T-helper 1 cell (primary cell): ENCODE measurements at places on chromosomes 3 and 15.

- DNase-seq = no peak
These were observed 1.6 kb downstream of the PTX3 start for GRCh38 chr3:157438194-157438730.

- no peak for DNase-seq
These were observed 13.1 kb upstream of the BLOC1S6 start for GRCh38 chr15:45573961-45574629.

- no peak for DNase-seq
These were observed 23.4 kb downstream of the RFTN1 start for GRCh38 chr3:16490062-16490619.

DNA sequence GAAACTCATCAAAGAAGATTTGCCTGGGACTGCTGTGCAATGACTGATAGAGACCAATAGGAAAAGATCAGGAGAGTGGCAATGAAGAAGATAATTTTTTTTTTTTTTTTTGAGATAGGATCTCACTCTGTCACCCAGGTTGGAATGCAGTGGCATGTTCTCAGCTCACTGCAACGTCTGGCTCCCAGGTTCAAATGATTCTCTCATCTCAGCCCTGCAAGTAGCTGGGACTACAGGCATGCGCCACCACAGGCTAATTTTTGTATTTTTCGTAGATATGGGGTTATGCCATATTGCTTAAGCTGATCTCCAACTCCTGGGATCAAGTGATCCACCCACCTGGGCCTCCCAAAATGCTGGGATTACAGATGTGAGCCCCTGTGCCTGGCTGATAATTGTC is 116.9 kb upstream of the CCNL1 start:
- DNase-seq = no peak

GRCh38 chr3:22315925-22316324 is 564.9 kb upstream of the ZNF385D start:
- DNase-seq = no peak

- no peak for DNase-seq
These were observed 70.6 kb downstream of the SEMA6D start for GRCh38 chr15:47787875-47788274.

- DNase-seq = no peak
These were observed 103.3 kb downstream of the IL1RAP start for GRCh38 chr3:190617185-190617584.

DNA sequence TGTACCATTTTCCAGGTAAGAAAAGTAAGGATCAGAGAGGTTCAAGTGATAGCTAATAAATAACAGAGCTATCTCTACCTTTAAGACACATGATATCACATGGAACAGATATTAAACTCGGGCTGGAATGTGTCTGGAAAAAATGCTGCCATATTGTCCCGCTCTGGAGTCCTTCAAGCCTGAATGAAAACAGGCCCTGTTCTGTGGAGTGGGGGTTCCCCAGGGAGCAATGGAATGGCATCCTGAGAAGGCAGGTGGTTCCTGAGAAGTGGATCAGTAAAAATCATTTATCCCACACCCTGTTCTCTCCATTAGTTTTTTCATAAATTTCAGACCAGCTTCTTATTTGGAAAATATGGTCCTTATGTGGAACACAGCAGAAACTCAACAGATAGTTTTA is 57.3 kb upstream of the PRTG start:
- no peak for DNase-seq

- no peak for DNase-seq
These were observed 12.2 kb upstream of the HES1 start for GRCh38 chr3:194123726-194124125.

DNA sequence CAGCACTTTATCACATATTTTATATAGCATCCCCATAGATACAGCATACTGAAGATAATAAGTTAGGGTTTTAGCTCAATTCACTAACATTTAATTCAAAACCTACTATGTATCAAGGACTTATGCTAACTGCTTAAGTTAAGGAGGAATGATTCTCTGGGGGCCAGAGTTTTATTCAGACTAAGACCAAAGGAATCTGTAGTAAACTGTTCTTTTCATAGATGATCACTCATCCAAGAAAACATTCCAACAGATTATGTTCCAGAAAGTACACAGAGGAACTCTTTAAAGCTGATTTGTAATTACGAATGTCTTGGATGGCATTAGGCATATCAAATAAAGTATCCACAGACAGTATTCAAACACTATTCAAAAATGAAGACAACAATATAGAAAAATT is 226.4 kb downstream of the SCAPER start:
- no peak for DNase-seq

DNA sequence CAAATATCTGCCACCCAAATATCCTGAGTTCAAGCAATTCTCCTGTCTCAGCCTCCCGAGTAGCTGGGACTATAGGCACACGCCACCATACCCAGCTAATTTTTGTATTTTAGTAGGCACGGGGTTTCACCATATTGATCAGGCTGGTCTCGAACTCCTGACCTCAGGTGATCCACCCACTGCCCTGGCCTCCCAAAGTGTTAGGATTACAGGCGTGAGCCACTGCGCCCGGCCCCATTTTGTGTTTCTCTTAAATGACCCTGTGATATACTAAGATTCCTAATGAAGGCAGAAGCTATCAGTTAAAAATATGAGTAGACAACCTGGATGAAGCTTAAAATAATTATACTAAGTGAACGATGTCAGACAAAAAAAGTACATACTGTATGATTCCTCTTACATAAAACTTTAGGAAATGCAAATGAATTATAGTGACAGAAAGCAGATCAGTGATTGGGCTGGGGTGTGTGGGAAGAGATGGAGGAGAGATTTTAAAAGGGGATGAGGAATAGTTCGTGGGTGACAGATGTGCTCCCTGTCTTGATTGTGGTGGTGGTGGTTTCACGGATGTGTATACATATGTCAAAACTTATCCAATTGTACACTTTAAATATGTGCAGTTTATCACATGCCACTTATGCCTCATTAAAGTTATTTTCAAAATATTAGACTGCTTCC is 3.8 kb upstream of the KLHL40 start:
- no peak for DNase-seq

DNA sequence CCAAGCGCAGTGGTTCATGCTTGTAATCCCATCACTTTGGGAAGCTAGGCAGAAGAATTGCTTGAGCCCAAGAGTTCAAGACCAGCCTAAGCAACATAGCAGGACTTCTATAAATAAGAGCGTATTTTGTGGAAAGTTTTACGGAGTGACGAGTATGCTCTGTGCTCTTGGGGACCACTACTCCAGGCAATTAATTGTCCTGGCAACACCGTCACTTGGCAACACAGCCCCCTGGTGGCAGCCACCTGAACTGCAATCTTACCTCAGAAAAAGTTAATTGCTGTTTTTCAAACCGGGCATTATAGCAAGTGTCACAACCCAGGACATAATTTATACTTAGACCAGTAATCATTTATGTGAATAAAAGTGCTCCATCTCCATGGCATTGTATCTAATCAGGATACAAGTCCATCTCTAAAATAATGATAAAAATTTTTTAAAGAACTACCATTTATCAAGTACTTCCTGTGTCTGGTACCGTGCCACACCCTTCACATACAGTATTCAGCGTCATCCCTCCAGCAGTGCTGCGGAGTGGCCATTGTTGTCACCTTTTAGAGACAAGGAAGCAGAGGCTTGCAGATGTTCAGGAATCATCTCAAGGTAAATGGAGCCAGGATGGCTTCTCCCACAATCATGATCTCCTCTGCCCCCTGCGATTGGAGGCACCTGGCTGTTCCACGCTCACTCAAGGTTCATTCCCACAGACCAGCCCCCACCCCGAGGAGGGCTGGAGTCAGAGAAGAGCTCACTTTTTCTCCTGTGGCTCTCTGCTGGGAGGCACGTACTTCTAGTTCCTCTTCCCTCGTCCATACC is 34.5 kb downstream of the PLA2G4D start:
- DNase-seq = no peak

DNA sequence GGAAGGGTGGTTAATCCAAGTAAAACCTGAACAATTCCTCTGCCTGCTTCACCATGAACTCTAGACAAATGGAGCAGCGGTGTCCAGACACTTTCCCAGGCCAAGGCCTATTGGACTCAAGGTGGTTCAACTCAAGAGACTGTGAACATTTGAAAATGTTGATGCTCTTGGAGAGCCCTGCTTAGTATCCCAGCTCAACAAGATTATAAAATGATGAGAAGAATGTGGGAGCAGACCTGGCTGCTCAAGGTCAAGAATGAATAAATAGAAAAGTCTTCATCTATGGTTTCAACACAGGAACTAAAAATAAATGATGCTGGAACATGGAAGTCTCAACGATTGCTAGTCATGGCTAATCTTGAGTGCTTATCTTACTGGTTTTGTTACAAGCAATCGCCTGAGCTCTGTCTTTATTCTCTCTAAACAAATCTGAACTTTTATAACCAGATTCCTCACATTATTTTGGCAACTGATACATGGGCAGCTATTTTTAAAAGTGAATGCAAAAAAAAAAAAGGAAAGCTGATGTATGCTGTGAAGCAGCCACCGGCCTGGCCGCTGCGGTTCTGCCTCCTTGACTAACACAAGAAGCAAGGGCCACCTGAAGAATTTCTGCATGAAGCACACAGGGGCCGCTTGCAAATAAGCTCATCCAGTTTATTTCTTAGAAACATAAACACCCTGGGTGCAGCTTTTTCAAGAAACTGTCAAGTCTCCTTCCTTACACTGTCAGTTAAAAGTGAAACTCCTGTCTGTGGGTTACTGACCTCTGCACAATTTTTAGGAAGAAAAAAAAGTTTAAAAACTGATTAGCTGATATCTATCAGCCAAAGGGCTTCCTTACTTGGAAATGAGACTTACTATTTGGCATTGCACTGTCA is 120.1 kb upstream of the ARHGEF3 start:
- DNase-seq = no peak

DNA sequence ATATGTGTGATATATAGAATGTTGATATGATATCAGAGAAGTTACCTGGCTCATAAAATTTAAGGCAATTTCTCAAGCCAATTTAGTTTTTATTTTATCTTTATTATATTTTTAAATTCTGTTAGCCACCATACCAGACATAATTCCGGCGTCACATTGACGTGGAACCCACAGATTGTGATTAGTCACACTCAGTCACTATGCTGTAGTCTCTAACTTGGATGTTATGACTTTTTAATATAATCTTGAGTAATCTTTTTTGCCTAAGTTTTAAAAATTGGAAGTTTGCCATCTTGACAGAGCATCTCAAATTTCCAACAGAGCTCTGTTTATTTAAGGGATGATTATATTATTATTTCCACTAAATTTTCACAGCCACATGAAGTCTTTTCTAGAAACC is 9.7 kb upstream of the DCLK3 start:
- DNase-seq = no peak

DNA sequence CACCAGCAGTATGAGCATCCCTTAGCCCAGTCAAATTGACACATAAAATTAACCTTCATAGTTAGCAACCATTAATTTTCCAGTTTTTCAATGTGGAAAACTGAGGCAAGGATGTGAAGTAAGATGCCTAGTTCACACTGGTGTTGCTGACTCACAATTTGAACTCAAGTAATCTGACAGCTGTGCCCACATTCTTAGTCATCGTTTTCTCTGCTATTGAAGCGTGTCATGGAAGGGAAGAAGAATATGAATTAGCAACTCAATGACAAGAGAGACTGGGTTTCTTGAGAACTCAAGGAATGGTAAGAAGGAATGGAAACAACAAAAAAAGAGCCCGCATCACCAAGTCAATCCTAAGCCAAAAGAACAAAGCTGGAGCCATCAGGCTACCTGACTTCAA is 261.4 kb downstream of the EPHA3 start:
- DNase-seq = no peak

DNA sequence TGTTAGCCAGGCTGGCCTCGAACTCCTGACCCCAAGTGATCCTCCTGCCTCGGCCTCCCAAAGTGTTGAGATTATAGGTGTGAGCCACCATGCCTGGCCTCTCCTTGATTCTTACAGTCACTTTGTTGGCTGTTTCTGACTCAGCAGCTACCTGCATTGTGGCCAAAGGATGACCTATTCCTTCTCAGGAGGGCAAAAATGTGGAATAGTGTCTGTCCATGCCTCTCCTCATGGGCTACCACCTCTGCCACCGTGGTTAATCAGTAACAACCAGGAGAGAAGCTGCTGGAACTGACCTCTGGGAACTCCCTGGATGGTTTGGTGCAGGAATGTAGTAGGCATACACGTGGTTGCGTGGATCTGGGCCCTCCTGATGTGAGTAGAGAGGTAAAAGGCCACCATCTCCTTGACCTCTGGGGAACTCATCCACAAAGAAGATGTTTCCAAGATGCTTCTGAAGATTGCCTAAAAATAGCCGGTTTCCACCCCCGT is 63.3 kb downstream of the FLNB start:
- DNase-seq = no peak

- DNase-seq = no peak
These were observed 6.8 kb downstream of the GATM start for GRCh38 chr15:45371546-45371945.

DNA sequence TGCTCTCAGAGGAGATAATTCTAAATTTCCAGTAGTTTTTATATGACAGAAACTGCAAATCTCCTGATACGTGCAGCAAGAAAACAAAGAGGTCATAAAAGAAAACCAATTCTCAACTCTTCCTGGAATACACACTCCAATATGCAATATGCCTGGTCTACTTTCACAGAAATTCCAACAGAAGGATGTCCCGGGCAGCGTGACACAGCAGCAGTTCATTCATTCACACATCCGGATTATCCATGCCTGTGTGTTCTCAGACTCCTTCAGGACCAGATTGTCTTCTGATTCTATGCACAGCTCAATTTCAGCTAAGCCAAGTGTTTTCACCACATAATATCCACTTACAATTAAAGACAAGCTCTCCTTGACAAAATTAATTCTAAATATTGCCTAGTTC is 64.3 kb downstream of the FBN1 start:
- DNase-seq = no peak

DNA sequence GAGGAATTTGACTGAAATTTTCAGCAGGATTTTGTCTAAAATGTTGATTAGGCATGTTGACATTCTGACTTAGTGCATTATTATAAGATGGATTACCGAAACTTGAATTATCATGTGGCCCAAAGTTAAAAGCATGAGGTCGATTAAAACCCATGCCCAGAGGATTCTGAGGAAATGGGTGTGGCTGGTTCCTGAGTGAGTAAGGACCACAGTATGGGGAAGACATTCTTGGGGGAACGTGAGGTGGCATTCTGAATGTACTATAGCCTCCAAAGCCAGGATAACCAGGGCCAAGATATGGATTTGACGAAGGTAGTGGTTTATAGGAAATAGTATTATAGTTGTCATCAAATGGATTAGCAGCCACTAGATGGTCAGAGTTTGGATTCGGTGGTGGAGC is 38.7 kb upstream of the DNAAF4 start:
- DNase-seq = no peak

DNA sequence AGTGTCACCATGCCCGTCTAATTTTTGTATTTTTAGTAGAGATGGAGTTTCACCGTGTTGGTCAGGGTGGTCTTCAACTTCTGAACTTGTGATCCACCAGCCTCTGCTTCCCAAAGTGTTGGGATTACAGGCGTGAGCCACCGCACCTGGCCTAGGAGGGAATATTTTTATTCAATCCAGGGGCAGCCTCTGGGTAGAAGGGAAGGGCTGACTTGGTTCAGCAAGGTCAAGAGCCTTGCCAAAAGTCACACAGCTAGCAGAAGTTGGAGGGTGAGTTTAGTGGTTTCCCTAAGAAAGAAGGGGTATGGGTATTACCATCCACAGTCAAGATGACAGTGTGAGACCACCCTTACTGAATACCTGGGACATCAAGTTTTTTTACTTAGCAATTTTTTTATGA is 4.9 kb upstream of the AEN start:
- DNase-seq = no peak

- no peak for DNase-seq
These were observed 16.9 kb upstream of the SEMA4B start for GRCh38 chr15:90184119-90184785.

- no peak for DNase-seq
These were observed 10.2 kb upstream of the GATA2 start for GRCh38 chr3:128503164-128503651.

- DNase-seq = no peak
These were observed 425.0 kb upstream of the GRM7 start for GRCh38 chr3:6435951-6436350.
